ENCODE measurements at places on chromosomes 16 and 17.

- no peak for DNase-seq
Observed at GRCh38 chr17:5942687-5943086, 127.5 kb upstream of the WSCD1 start.

DNA sequence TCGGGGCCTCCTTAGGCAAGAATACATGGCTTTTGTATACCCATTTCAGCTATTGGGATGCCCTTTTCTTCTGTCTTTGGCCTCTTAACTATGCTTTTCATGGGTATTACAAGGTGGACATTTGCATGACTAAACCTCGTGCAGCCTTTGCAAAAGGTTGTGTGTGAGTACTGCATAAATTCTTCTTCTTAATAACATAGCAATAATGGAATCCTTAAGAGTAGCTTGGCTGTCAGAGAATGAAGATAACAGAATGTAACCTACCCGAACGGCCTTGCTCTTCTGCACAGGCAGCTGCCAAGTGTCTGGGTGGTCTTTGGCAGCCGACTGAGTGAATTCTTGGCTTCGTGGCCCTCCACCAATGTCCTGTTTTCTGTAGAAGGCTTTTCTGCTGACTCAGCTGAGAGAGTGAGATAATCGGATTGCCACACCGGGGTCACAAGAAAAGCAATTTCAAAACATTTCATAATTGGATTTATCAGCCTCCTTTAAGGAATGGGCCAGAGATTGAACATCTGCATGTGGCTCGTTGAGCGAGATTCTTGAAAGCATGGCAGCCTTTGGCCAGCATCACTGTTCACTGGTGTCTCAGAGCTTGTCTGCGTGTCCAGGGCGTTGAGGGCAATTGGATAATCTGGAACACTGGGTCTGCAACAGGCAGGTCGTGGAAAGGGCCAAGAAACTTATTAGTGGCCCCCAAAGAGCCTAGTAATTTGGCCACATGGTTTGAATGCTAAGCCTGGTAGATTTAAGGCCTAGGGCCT lies 13.4 kb downstream of the IRF8 start:
- no peak for DNase-seq

- peak; percentile 45 for DNase-seq
Observed at GRCh38 chr17:4583782-4584100, 588 bp upstream of the SMTNL2 start.

GRCh38 chr16:50448981-50449380 lies 80.2 kb upstream of the BRD7 start:
- no peak for DNase-seq

GRCh38 chr17:38982858-38983746 lies 15.9 kb upstream of the FBXO47 start:
- DNase-seq = peak; percentile 78

DNA sequence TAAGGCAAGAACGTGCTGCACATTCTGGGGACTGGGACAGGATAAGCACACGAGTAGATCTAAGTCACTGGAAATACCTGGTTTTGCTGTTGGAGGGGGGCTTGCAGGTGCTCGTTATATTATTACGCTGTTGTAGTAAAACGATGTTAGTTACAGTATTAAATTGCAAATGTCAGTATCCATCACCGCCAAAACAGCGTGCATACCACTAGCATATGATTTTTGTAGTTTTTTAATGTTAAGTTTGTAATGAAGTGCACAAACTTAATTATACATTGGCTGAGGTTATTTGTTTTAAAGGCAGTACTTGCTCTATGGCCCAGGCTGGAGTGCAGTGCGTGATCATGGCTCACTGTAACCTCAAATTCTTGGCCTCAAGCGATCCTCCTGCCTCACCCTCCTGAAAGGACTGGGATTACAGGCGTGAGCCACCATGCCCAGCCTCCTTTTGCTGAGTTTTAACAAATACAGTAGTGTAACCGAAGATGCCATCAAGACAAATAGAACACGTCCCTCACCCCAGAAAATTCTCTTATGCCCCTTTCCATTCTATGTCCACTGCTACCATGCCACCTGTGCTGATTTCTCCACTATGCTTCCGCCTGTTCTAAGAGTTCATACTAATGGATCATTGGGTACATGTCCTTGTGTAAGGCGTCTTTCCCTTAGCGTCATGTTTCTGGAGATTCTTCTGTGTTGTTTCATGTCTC lies 20.7 kb upstream of the CSNK1D start:
- no peak for DNase-seq

- DNase-seq = no peak
Observed at GRCh38 chr17:50255766-50256635, 18.3 kb upstream of the TMEM92 start.

GRCh38 chr17:7894866-7895265 lies 6.3 kb downstream of the CHD3 start:
- no peak for DNase-seq

GRCh38 chr17:16585796-16586195 lies 16.8 kb upstream of the ZNF287 start:
- DNase-seq = no peak

- no peak for DNase-seq
Observed at GRCh38 chr17:73013301-73013700, 79.2 kb downstream of the SLC39A11 start.

- no peak for DNase-seq
Observed at GRCh38 chr17:80109713-80110446, 8.5 kb downstream of the GAA start.

DNA sequence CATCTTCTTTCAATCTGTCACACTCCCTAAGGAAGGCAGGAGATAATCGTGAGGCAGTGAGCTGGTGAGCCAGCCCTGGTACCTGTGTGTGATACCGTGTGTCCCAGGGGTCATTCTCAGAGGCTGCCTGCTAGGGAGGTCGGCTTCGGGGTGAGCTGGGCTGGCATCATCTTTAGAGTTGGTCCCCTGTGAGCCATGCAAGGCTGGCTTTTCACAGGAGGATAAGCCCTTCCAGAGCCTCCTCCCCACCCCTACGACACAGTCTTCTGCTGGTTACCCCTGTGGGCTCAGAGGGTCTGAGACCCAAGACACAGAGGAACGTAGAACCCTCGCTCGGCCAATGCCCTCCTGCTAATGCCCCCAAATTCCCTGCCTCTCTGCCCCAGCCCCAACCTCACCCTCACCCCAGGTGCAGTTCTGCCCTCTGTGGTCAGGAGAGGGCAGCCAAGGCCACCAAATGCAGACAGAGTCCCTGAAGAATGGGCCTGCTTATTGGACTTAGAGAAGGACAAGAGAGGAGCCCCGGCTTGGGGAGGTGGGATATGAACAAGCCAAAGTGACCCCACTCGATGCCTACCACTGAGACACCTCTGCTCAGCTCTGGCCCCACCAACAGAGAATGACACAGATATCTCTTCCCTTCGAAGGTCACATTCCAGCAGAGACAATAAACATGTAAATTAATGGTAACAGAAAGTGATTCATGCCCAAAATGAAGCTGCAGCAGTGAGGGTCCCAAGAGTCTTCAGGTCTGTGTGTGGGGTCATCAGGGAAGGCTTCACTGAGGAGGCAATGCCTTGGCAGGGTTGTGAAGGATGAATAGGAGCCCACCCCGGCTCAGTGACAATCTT lies 80.8 kb upstream of the CCL1 start:
- DNase-seq = peak; percentile 10

- DNase-seq = no peak
Observed at GRCh38 chr17:74803971-74804370, 27.8 kb upstream of the NAT9 start.

DNA sequence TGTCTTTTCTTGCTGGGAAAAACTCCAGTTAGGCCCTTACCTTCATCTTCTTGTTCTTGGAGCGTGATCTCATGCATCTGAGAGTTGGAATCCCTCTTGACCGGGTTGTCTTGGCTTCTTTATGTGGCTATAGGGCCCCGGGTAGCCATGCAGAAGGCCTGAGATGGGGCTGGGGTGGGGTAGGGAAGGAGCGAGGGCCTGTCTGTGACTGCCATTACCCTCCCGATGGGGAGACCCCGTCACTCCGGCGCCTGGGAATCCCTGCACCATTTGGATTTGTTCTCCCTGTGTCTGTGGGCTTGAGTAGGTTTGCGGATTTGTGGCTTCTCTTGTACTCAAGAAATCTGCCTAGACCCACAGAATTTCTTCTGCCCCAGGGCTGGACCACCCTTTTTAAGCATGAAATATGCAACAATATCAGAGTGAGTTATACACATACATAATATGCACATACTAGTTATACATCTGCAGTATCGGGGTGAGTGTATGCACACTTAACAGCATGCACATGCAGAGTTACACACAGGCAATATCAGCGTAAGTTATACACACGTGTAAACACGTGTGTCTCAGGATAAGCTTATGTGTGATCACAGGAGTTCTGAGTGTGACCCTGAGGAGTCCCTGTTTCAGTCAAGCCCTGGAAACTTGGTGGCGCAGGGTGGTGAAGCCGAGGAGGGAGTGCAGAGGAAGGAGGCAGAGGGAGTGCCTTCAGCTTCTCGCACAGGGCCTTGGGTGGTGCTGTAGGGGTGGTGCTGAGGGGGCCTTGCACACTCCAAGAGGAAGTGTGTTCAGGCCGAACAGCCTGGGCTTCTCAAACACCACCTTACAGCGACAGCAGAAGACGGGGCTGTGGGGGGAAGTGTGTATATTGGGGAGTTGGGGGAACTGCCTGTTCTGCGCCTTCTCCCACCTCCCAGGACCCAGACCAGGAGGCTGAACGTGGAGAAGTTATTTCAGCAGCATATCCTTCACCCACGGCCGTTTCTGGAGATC lies 18.5 kb downstream of the CCDC42 start:
- DNase-seq = no peak

DNA sequence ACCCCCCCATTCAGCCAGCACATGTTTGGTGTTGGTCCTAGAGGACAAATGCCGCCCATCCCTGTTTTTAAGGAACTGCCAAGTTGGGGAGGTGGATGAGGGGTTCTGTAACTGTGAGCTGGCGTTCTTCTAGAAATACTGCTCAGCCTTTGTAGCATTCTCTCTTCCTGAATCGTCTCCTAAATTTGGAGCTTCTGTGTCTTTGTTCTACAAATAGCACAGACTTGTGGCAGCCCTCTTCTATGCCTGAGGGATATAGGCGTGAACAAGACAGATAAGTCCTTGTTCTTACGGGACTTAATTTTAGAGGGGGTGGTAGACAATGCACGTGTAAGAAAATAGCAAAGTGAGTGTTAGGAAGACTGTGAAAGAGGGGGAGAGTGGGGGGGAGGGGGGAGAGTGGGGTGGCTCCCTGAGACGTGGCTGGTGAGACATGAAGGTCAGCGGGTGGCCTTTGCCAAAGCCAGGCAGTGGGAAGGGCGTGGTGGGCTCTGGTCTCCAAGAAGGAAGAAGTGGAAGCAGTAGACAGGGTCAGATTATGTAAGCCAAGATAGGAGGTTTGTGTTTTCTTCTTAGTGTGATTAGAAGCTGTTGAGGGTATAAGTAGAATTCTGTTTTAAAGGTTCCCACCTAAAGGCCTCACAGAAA lies 9.9 kb downstream of the MFSD11 start:
- no peak for DNase-seq

GRCh38 chr17:65749479-65749878 lies 188.0 kb upstream of the AXIN2 start:
- DNase-seq = peak; percentile 65
